ENCODE measurements at places on chromosomes 3 and 15.
A peak's percentile ranks its signal among the peaks of the same experiment; 100 is the strongest.

DNA sequence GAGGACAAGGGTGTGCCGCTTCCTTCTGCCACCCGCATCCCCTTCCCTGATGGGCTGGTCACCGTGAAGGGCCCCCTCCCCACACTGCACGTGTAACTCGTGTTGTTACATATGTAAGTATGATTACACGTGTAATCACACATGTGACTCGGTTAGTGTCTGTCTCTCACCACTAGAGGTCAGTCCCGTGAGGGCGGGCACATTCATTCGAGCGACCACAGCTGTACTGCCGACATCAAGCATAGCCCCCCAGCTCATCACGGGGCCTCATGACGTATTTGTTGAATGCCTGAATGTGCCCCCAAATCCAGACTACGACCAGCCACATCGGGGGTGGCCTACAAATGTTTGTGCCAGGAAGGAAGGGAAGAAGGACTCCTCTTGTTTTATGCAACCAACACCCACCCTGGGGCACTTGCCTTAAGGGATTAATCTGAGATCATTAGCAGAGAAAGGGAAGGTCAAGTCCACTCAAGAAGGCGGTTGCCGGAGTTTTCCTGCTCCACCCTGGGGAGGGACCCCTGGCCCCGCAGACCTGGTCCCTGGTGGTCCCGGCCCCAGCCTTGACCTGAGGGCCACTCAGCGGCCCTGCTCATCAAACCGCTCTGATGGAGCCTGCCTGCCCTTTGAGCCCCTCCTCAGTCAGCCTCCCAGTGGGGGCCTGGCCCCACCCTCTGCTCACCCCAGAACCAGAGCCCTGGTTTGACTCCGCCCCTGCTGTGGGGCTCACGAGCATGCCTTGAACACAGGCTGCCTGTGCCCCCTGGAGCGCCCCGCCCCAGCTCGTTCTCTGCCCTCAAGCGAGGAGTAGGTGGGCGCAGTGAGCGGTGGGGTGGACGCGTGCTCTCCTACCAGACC, 52.8 kb downstream of the RGMA start:
- DNase-seq = peak; percentile 59

GRCh38 chr15:31480356-31481025, 153.9 kb downstream of the KLF13 start:
- no peak for DNase-seq

GRCh38 chr3:180934638-180935037, 22.2 kb downstream of the FXR1 start:
- no peak for DNase-seq

GRCh38 chr3:46632792-46633191, 20.5 kb downstream of the FAM240A start:
- no peak for DNase-seq

- no peak for DNase-seq
Measured at GRCh38 chr3:197256104-197256503, 42.3 kb downstream of the DLG1 start.

DNA sequence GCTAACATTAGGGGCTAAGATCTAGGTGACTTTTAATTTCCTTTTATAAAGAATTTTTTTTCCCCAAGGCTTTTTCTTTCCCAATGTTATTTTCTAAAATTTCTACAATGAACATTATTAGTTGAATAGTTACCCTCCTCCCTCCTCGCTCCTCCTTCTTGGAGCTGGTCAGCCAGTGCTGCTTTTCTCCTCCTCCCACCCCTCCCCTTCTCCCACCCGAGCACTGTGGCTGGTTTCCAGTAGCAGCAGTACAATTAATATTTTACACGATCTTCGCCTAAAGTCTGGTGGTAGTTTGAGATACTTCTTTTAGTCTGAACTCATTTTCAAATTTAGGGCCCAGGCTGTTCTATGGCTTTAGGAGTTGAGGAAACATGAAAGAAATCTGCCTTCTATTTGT, 41.6 kb downstream of the EEFSEC start:
- DNase-seq = no peak

GRCh38 chr3:134663721-134664456, 13.1 kb upstream of the KY start:
- DNase-seq = no peak

DNA sequence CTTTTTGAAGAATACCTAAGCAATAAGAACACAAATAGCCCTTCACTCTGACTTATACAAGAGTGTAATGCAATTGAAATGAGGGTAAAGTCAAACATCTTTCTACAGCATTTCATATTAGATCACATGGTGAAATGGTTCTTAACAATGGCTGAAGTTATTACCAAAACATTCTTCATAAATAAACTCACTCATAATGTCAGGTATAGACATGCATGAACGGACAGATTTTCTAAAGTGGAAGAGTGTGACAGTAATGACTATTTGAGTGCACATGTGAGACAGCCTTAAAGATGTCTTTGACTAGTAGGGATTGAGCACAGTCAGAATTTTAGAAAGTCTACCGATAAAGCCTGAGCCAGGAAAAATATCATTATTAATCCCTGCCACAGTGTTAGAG, 471.0 kb downstream of the ZPLD1 start:
- DNase-seq = no peak

DNA sequence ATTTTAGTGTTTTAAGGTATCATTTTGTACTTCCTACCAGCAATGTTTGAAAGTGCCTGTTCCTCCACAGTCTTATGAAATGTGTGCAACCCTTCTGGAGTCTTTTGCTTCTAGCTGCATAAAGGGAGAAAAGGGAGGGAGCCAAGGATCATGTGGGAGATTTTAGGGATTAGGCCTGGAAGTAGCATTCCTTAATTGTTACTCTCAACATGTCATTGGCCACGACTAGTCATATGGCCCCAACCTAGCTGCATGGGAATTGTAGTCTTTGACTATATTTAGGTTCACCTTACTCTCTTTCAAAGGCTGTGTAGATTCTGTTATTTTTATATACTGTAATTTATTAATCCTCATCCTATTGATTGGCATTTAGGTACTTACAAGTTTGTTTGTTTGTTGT, 14.9 kb downstream of the CRTAP start:
- DNase-seq = no peak

DNA sequence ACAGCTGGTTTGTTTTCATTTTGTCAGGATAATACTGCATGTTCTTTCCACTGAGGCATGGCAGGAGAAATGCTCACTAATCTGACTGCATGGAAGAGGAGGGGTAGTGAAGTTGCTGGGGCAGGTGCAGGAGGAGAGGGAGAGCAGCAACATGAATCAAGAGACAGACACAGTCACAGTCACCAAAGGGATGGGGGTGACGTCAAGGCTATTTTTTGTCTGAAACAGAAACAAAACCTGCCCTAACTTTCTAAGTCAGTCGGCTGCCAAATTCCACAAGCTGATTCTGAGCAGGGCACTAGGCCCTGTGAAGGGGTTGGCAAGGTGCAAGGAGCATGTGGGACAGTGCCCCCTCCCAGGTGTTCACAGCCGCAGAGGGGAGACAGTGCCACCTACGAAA, 186.6 kb upstream of the NSMCE3 start:
- no peak for DNase-seq

GRCh38 chr15:83016906-83017305, 5.5 kb upstream of the C15orf40 start:
- no peak for DNase-seq

DNA sequence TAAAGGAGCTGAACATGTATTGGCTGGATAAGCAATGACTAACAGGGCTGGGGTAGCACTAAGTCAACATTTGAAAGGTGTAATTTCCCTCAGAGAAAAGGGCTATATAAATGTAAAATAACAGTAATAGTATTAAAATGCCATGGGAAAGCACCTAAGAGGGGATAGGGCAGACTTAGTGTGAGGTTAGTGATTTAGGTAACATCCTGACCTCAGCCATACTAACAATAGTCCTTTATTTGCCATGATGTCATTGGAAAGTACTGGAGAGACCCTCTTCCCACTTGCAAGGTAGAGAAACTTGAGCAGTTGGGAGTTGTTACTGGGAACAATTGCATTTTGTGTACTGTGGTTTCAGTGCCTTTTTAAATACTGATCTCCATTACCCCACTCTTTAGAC, 103.4 kb downstream of the LSAMP start:
- DNase-seq = no peak

DNA sequence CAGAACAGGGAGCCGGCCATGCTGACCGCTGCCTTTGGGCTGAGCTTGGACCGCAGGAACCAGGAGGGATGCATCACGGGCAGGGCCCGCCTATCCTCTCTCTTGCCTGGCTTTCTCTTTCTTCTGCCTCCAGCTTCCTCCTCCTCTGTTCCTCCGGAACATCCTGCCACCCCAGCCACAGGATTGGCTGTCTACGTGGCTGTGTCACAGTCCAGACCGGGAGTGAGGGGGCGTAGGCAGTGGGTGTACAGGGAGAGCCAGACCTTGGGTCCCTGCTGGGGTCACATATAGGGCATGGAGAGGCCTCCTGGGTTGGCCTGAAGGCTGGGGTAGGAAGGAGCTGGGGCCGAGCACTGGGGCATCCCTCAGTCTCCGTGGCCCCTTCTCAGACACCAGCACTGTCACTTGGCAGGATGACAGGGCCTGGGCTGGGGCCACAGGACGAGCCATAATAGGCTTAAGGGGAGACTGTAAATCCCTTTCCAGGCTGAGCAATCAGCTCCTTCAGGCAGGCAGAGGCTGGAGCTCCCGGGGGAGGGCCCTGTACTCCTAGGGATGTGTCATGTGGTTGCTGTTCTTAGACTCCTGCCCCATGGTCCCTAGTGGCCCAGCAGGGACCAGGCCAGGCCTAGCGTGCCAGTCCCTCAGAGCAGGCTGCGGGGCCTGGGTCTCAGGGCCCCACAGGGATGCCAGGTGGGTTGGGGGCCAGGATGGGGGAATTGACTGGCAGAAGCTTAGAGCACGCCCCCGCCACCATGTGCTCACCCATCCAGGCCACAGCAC, 25.4 kb downstream of the LINGO1 start:
- DNase-seq = no peak

- no peak for DNase-seq
Measured at GRCh38 chr3:116034794-116035193, 410.5 kb downstream of the LSAMP start.

- DNase-seq = no peak
Measured at GRCh38 chr3:174072675-174073074, 675.1 kb downstream of the NLGN1 start.

GRCh38 chr3:108329508-108329907, 33.2 kb downstream of the HHLA2 start:
- DNase-seq = no peak

GRCh38 chr3:74613060-74613459, 1.4 kb downstream of the CNTN3 start:
- no peak for DNase-seq

DNA sequence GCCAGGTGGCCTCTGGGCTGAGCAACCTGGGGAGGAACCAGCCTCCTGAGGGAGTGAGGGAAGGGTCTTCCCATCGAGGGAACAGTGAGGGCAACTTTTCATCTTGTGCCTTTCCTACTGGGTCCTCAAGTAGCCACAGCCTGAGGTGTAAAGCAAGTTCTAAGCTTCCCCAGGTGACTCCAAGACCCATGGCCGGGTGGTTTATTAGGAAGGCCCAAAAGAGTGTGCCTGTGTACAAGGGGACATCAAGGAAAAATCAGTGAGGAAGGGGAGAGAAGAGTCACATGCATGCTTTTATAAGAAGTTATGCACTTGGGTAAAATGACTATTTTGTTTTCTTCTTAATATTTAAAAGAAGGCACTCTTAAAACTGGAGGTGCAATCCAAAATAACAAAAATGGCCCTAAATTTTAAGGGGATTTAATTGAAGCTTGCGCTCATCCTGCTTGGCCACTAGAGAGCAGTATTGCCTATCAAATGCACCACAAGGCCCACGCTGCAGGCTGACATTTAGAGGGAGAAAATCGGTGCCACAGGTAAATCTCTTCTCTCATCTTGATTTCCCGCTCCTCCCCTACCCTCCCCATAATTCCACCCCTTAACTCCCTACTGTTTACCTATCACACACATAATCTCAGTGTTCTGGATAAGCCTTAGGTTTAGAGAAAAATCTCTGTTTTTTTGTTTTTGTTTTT, 6.7 kb downstream of the NANOGP8 start:
- peak; percentile 45 for DNase-seq

DNA sequence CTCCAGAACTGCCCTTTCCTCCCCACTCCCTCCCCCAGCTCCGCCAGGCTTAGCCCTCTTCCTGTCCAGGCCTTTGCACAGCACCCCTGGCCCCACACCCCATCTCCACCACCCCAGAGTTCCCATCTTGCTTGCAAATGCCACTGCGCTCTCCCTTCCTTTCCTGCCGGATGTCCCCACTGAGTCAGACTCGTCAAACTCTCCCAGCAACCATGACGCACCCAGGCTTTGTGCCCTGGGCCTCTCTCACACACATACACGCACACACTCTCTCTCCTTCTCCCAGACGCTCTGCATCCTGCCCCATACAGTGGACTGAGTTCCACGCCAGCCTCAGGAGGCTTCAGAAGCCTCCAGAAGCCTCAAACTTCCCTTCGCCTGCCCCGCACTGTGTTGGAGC, 2.8 kb upstream of the CCDC9B start:
- DNase-seq = no peak

GRCh38 chr3:32484436-32484835, 18.2 kb downstream of the CMTM6 start:
- no peak for DNase-seq

DNA sequence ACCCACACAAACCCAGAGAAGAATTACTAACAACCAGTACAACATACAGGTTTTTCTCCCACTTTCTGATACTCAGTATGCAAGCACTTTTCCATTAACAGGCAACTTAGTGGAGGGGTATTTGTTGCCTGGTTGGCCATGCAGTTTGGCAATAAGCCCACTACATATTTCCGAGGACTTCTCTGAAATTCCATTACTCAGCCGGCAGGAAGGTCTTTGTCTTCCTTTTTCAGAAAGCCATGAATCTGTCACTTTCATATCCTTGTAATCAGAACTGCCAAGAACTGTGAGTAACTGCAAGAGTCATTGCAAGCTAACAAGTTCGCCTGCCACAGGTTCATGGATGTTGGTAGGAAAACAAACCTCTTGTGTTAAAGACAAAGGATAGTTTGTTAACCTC, 422.3 kb upstream of the ROBO1 start:
- no peak for DNase-seq

DNA sequence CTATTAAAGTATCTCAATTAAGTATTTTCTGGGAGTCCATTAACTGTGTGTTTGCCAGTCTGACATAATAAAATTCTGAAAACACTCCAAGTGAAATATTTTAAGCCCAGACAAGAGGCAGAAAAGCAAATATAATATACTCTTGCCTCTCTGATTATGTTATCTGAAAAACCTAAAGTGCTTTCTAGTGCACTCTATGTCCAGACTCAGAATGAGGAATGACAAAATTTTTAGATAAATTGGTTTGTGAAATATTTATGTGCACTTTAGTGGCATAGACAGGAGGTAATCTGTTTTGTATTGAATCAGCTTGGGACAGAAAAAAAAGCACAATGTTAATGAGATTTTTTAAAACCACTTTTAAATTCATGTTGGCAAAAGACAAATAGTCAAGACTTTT, 508.2 kb upstream of the SUCLG2 start:
- DNase-seq = no peak

All from CD4-positive, alpha-beta T cell treated with Interleukin-10 for 1 hour (primary cell).